ENCODE measurements at places on chromosomes 3 and 15. TPM values are rescaled to one million over a fixed set of nuclear protein-coding genes. Genes with fewer than 3 reads are reported as not detected.

GRCh38 chr3:39716849-39717248 lies 92.6 kb upstream of the MYRIP start:
- H3K4me3 ChIP-seq = no peak overlapping the region
- no peaks in the 10 kb centered on the region for H3K36me3 ChIP-seq
- no peaks in the 10 kb centered on the region for H3K4me1 ChIP-seq
- H3K27ac ChIP-seq = no peak overlapping the region
- no peak for DNase-seq
- peaks cover 6% of the 10 kb centered on the region for H3K27me3 ChIP-seq

C15orf62 gene
- 0.53 TPM for polyA plus RNA-seq

- no peak overlapping the region for H3K4me3 ChIP-seq
- peak overlapping the region; percentile 82 for H3K27ac ChIP-seq
- peaks cover 73% of the 10 kb centered on the region for H3K27me3 ChIP-seq
- H3K36me3 ChIP-seq = peaks cover 3% of the 10 kb centered on the region
- H3K4me1 ChIP-seq = no peaks in the 10 kb centered on the region
- DNase-seq = no peak
These were observed 21.4 kb upstream of the ESYT3 start for GRCh38 chr3:138412821-138413551.

TMEM40 gene
- polyA plus RNA-seq = 2.7 TPM

DNA sequence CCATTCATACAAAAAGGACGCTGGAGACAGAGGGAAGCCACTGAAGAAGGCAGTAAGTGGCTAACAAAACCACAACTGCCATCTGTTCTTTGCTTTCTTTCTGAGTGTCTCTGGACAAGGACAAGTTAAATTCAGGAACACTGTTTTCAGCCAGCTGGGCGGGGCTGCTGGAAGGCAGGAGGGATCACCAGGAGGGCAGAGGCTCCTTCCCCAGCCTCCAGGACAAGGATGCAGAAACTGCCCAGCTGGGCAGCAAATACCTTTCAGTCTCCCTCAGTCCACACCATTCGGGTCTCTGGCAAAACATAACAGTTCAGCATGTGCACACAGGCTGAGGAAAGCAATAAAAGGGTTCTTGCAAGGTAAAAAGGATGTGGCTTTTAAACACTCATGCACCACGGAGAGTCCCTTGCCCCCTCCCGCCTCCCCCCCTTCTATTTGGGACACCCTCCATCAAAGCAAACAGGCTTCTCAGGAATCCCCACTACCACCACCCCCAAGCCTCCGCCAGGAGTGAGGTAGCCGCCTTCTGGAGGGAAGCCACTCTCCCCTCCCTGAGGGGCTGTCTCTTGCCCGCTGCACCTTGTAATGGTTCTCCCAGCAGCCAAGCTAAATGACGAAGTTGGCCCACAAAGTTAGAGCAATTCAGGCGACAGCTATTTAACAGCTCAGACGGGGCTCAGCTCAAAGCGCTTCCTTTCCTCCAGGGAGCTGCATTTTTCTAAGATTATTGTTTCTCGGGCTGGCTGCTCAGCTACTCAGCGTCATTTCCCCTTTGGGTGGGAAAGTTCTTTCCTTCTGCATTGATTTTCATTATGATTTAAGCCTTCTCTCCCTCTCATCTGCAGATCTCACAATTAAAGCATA lies 3.8 kb downstream of the HEG1 start:
- H3K36me3 ChIP-seq = no peaks in the 10 kb centered on the region
- DNase-seq = peak; percentile 27
- no peaks in the 10 kb centered on the region for H3K27me3 ChIP-seq
- peak overlapping the region; percentile 69 for H3K4me3 ChIP-seq
- H3K27ac ChIP-seq = peak overlapping the region; percentile 85

- no peaks in the 10 kb centered on the region for H3K27me3 ChIP-seq
- no peak for DNase-seq
- peak overlapping the region; percentile 99 for H3K27ac ChIP-seq
- H3K4me1 ChIP-seq = peaks cover 43% of the 10 kb centered on the region
These were observed 1.1 kb upstream of the WDR82 start for GRCh38 chr3:52279596-52279995.

- no peak overlapping the region for H3K27ac ChIP-seq
- no peaks in the 10 kb centered on the region for H3K27me3 ChIP-seq
- H3K4me1 ChIP-seq = peaks cover 7% of the 10 kb centered on the region
- H3K36me3 ChIP-seq = no peaks in the 10 kb centered on the region
- DNase-seq = no peak
These were observed 90.8 kb upstream of the C3orf80 start for GRCh38 chr3:160134454-160134853.

GRCh38 chr15:63372018-63372705 lies 9.5 kb downstream of the CA12 start:
- no peak for DNase-seq
- no peak overlapping the region for H3K27ac ChIP-seq
- H3K36me3 ChIP-seq = no peaks in the 10 kb centered on the region
- no peaks in the 10 kb centered on the region for H3K4me1 ChIP-seq

DNA sequence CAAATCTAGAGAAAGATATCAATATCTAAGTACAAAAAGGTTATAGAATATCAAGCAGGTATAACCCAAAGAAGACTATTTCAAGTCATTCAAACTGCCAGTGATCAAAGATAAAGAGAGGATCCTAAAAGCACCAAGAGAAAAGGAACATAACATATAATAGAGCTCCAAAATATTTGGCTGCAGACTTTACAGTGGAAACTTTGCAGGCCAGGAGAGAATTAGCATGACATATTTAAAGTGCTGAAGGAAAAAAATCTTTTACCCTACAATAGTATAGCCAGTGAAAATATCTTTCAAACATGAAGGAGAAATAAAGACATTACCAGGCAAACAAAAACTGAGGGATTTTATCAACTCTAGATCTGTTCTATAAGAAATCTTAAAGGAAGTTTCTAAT lies 254.3 kb upstream of the ARHGEF26 start:
- H3K4me3 ChIP-seq = no peak overlapping the region
- no peak for DNase-seq
- no peak overlapping the region for H3K27ac ChIP-seq
- H3K4me1 ChIP-seq = no peaks in the 10 kb centered on the region
- H3K36me3 ChIP-seq = no peaks in the 10 kb centered on the region
- H3K27me3 ChIP-seq = no peaks in the 10 kb centered on the region

DNA sequence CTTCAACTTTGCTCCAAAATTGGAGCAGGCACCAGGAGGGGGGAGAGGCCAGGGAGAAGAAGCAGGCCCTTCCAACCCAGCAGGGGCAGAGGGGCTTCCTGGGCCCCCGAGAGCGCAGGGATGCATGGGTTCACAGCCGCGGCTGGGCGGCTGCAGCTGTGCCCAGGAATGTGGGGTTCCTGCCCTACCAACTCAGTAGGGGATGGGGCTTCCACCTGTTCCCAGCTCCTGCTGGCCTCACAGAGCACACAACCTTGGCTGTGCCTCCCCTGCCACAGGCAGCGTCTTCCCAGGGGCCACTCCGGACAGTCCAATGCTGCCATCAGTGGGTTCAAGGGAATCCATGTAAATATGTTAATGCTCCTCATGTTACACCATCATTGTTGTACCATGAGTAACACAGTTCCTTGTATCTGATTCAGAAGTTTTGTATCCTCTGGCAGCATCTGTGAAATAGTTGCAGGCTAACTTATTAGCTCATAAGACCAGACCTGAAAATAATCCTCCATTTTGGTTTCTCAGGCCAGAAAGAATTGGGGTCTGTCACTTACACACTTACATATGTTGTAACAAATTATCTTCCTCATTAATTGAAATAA lies 12.1 kb upstream of the SIAH2 start:
- H3K4me3 ChIP-seq = no peak overlapping the region
- no peaks in the 10 kb centered on the region for H3K4me1 ChIP-seq
- H3K27me3 ChIP-seq = no peaks in the 10 kb centered on the region

- no peaks in the 10 kb centered on the region for H3K27me3 ChIP-seq
- H3K4me1 ChIP-seq = peaks cover 5% of the 10 kb centered on the region
- DNase-seq = no peak
- no peak overlapping the region for H3K4me3 ChIP-seq
- no peaks in the 10 kb centered on the region for H3K36me3 ChIP-seq
- no peak overlapping the region for H3K27ac ChIP-seq
These were observed 10.0 kb downstream of the ATP13A3 start for GRCh38 chr3:194476784-194477183.

DNA sequence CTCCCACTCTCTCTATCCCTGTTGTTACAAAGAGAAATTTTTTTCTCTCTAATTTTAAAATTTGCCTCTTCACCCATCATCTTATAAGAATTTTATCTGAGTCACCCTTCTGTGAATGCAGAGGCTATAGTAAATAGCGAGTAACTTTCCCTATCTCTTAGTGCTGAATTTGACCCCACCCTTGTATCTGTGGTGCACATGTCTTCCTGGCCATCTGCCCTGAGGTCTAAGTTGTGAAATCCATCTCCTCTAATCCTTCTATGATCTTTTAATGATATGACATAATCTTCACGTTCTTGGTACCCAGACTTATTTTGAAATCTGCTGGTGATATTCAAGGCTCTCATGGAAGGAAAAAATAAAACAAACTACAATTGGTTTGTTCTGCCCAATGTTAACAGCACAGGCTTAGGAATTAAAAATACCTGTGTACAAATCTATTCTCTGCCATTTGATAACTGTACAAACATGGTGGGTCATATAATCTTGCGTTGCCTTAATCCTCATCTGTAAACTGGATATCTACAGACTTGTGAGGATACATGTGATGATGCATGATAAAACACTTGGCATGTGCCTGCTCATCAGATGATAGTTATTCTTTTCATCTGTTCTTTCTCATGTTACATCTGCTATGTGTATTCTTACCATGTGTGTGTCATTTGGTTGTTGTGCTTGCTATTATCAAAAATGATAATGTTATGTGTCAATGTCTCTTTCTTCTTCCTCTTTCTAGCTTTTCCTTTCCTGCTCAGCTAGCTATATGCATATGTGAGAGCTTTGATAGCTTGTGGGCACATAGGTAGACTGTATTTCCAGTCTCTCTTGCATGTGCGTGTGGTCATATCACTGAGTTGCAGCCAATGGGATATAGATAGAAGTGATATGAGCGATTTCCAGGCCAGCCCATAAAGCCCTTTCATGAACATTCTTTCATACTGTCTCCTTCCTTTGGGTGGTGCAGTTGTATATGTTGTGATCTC lies 13.7 kb upstream of the CCR3 start:
- H3K27me3 ChIP-seq = no peaks in the 10 kb centered on the region
- no peak for DNase-seq
- H3K27ac ChIP-seq = peak overlapping the region; percentile 5
- H3K4me1 ChIP-seq = peaks cover 31% of the 10 kb centered on the region

- no peak for DNase-seq
- no peak overlapping the region for H3K27ac ChIP-seq
- no peaks in the 10 kb centered on the region for H3K4me1 ChIP-seq
- H3K4me3 ChIP-seq = no peak overlapping the region
- H3K36me3 ChIP-seq = no peaks in the 10 kb centered on the region
- H3K27me3 ChIP-seq = no peaks in the 10 kb centered on the region
These were observed 450.5 kb upstream of the AZI2 start for GRCh38 chr3:28799084-28799483.

- H3K36me3 ChIP-seq = peaks cover 22% of the 10 kb centered on the region
- H3K4me1 ChIP-seq = peaks cover 12% of the 10 kb centered on the region
- H3K27me3 ChIP-seq = peaks cover 76% of the 10 kb centered on the region
- H3K4me3 ChIP-seq = no peak overlapping the region
- no peak for DNase-seq
These were observed 12.9 kb downstream of the NR2F2 start for GRCh38 chr15:96343113-96344059.

- H3K4me3 ChIP-seq = no peak overlapping the region
- no peaks in the 10 kb centered on the region for H3K4me1 ChIP-seq
- no peak for DNase-seq
- no peak overlapping the region for H3K27ac ChIP-seq
These were observed 326.0 kb upstream of the ONECUT1 start for GRCh38 chr15:53116169-53116568.

CPNE9 gene
- not detected for polyA plus RNA-seq

- peaks cover 11% of the 10 kb centered on the region for H3K4me1 ChIP-seq
- no peak overlapping the region for H3K4me3 ChIP-seq
- no peak overlapping the region for H3K27ac ChIP-seq
- DNase-seq = no peak
- H3K27me3 ChIP-seq = no peaks in the 10 kb centered on the region
These were observed 346.6 kb downstream of the ZBTB20 start for GRCh38 chr3:114800272-114801031.

ACKR2 gene
- 0.28 TPM for polyA plus RNA-seq

KBTBD13 gene
- not detected for polyA plus RNA-seq

DNA sequence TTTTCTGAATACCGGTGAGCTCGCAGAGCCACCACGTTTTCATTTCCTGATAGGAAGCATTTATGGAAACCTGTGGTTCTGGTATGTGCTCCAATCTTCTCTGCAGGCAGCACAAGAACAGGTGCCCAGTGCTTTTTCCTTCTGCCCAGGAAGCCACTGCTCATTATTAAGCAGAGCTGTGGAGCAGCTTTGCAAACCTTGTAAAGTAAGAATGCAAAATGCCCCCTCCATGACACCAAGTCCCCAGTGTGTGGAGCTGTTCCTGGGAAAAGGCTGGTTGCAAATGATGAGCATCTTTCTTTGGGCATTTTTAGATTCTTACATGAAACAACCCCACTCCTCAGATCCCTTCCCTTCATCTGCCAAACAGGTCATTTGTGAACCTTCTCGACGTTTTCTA lies 65.7 kb upstream of the MRPL3 start:
- no peak overlapping the region for H3K27ac ChIP-seq
- H3K36me3 ChIP-seq = no peaks in the 10 kb centered on the region
- no peak for DNase-seq
- no peak overlapping the region for H3K4me3 ChIP-seq

TIMMDC1 gene
- 64.9 TPM for polyA plus RNA-seq

- H3K27me3 ChIP-seq = no peaks in the 10 kb centered on the region
- no peaks in the 10 kb centered on the region for H3K36me3 ChIP-seq
- DNase-seq = no peak
- no peak overlapping the region for H3K27ac ChIP-seq
- no peak overlapping the region for H3K4me3 ChIP-seq
These were observed 151.0 kb downstream of the CPNE4 start for GRCh38 chr3:131883711-131884407.

- no peaks in the 10 kb centered on the region for H3K4me1 ChIP-seq
- H3K36me3 ChIP-seq = no peaks in the 10 kb centered on the region
- H3K27ac ChIP-seq = no peak overlapping the region
- no peaks in the 10 kb centered on the region for H3K27me3 ChIP-seq
- no peak for DNase-seq
These were observed 406.3 kb upstream of the BCHE start for GRCh38 chr3:166243511-166243910.

DNA sequence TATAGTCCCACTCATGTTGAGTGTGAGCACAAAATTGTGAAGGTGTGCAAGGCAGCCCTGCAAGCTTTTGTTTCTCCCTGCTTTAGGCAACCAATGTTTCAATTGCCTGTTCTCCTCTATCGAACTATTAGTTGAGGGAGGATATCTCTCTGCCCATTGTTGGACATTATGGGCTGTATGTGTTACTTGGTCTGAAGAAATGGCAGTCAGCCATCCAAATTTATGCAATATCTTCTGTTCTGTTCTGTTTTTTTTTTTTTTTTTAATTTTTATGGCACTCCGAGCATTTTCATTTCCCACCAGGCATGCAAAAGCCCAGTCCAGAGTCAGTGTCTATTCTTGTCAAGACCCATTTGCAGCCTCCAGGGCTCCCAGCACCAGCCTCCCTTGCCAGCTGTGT lies 44.0 kb downstream of the ANAPC13 start:
- H3K27ac ChIP-seq = no peak overlapping the region
- H3K4me1 ChIP-seq = no peaks in the 10 kb centered on the region
- no peak for DNase-seq
- no peak overlapping the region for H3K4me3 ChIP-seq

CAND2 gene
- 0.49 TPM for polyA plus RNA-seq
